ENCODE measurements at places on chromosomes 11 and 22.

- DNase-seq = no peak
Measured at GRCh38 chr11:57605028-57605420, 7.5 kb downstream of the SERPING1 start.

GRCh38 chr11:11173316-11174025, 179.6 kb downstream of the CSNK2A3 start:
- DNase-seq = no peak

DNA sequence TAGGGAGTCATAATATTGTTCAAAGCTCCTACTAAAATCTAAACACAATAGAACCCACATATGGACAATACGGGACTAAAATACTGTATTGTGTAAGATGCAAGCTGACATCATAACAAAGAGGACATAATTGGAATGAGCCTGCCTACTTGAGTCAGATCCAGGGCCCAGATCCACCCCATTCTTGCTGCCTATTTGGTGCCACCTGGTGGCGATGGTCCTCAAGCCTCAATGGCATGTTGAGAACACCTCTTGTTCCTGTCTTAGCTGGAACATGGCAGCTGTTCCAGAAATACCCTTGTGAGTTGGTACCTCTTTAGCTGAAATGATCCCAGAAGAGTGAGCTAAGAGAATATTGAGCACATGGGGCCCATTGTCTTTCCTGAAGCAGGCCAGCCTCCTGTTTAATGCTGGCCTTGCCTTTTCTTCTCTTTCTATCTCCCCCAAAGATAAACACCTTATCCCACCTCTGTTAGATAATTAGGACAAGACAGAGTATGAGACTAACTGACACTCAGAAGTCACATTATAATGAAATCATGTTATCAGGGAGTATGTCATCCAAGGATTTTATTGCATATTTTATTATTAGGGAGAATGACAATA, 680.9 kb upstream of the ANO5 start:
- no peak for DNase-seq

DNA sequence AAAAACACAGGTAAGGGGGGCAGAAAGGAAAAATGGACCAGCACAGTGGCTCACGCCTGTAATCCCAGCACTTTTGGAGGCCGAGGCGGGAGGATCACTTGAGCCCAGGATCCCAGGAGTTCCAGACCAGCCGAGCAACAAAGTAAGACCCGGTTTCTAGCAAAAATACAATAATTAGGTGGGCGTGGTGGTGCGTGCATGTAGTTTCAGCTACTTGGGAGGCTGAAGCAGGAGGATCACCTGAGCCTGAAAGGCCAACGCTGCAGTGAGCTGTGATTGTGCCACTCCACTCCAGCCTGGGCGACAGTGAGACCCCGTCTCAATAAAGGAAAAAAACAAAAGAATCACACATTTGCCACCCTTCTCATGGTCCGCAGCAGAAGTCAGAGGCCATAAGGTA, 519.4 kb downstream of the BRD1 start:
- DNase-seq = no peak

GRCh38 chr11:60765355-60765754, 8.7 kb downstream of the MS4A15 start:
- no peak for DNase-seq

DNA sequence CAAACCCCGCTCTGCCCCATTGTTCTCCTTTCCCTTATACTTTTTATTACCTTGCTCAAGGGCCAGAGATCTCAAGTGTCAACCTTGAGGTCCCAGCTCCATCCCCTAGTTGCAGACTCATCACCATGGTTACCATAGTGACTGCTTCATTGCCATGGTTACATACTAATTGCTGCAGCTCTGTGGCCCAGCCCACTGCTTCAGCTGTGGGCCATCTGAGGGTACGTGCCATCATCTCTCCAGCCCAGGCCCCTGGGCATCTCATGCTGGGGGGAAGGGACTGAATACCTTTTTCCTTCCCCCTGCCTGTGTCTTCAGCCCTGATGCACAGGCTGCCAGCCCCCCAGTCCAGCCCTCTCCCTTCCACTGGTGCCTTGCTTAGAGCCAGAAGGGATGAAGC, 22.2 kb downstream of the TREH start:
- DNase-seq = no peak

GRCh38 chr11:1564535-1565172, 7.4 kb downstream of the DUSP8 start:
- no peak for DNase-seq

GRCh38 chr22:45843986-45844385, 133.0 kb downstream of the WNT7B start:
- no peak for DNase-seq

DNA sequence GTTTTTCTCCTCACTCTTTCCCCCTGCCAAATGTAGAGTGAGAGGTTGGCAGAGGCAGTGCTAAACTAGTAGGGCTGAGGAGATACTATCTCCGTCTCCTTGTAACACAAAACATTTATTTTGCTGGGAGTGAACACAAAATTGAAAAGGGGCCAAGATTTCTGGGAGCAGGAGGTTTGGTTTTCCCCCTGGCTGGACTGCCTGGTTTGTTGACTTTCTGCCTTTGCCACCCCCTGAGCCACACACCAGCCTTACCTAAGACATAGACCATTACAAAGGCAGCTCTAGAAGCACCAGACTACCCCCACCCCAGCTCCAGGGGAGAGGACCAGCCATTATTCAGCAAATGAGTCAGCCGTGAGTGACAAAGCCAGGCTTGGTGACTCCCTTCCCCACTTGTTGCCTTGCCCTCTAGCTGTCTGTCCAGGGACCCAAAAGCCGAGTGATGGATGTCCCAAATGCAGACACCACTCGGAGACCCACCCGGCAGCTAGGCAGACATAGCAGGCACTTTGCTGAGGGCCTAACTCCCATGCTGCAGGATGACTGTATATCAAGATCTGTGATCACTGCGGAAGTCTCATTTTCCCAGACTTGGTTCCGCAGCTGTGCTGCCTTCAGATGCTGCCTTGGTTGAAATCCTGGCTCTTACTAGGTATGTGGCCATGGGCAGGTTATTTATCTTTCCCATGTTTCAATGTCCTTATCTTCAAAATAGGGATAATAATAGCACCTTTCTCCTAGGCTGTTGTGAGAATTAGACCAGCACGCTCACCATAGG, 17.7 kb upstream of the CDON start:
- no peak for DNase-seq

- DNase-seq = no peak
Measured at GRCh38 chr11:102920118-102920684, 35.3 kb downstream of the MMP13 start.

DNA sequence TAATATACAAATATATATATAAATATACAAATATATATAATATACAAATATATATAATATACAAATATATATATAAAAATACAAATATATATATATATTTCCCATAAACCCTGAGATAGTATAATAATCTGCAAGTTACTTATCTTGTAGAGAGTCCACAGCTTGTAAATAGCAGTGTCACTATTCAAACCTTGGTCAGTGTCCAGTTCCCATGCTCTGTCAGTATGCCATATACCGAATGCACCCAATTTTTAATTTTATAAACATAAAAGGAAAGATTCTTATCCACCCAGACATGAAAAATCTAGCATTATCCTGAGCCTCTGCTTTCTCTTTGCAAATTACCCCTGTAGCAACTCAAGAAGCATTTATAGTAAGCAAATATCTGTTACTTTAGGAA, 21.6 kb upstream of the CTSC start:
- no peak for DNase-seq

GRCh38 chr11:100760744-100761143, 73.7 kb downstream of the ARHGAP42 start:
- DNase-seq = no peak

DNA sequence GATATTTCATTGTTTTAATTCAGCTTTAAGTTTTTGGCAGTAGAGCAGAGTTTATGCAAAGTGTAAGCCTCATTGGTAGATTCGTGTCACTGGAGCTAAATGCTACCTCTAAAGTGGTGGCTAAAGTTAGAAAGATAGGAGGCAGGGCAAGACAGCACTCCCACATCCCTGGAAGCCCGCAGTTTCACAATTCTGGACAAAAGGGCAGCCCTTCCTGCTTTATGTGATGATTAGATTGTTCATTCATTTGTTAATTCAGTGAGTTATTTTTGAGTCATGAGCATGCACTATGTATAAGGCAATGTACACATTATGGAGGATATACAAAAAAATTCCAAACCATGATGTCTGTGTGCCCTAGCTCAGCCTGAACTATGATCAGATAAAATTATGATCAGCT, 52.1 kb upstream of the EIF3M start:
- DNase-seq = no peak

DNA sequence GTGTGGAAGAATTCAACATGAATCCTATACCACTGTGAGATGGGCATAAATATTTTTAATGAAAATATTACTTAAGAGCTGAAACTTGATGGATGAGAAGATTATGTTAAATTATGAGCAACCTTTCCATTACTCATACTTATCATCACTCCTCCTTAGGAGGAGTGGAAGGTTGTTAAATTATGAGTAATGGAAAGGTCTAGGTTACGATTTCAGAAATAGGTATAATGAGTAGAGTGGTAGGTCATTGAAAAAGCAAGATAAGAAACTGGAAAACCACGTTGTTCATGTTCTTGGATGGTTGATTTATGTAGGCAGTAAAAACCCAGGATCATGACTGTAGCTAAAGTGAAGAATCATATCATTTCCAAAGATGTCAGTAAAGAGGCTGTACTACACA, 973.2 kb upstream of the RAG2 start:
- no peak for DNase-seq

DNA sequence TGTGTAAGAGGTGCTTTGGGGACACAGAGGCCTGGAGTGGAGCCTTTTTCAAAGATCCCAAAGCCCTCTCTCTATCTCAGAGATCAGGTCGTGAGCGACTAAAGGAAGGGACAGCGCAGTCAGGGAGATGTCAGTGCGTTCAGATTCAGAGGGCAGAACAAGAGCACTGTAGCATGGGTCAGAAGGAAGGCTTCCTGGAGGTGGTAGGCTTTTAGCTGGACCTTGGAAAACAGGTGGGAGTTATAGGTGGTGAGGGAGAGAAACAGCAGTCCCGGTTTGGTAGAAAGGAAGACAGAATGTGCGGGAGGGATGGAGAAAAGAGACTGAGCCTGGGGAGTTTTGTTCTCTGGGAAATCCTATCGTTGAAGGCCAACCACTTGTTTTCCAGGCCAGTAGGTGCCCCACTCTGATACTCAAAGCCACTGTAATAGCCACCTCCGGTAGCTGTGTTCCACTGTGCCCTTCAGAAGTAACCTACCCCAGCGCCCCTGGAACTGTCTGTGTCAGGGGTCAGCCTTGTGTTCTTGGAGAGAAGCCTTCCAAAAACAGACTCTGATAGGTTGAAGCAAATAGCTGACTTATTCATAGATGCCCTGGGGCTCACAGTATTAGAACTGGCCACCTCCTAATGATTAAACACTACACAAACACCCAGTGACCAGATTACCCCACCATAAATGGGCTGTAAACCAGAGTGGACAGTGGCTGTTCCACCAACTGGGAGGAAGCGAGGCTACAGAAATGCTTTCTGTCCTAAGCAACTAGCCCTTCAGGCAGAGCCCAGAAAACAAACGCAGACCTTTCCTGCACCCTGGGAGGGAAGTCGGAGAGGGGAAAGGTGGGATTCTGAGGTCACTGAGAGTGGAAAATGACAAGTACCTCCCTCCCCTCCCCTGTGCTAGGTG, 157.7 kb downstream of the DBX1 start:
- no peak for DNase-seq

- DNase-seq = no peak
Measured at GRCh38 chr22:42270510-42271190, at the start of gene TCF20. Gene TCF20, minus strand, starts transcription at chr22:42270653. Its CDS starts 55,348 bp downstream, at chr22:42215305.

DNA sequence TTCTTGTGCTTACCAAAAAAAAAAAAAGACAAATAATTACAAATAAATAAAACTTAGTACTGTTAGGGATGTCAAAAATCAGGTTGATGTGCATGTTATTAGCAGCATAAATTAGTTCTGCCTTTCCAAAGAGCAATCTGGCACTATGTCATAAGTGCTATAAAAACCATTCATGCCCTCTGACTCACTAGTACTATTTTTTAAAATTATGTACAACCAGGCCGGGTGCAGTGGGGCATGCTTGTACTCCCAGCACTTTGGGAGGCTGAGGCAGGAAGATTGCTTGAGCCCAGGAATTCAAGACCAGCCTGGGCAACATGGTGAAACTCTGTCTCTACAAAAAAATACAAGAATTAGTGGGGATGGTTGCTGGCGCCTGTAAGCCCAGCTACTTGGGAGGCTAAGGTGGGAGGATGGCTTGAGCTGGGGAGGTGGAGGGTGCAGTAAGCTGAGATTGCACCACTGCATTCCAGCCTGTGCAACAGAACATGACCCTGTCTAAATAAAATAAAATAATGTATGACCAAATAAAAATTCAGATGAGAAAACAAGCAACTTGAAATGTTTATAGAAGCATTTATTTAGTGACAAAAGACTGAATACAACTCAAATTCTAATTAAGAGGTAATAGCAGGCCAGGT, 25.3 kb downstream of the UEVLD start:
- no peak for DNase-seq

DNA sequence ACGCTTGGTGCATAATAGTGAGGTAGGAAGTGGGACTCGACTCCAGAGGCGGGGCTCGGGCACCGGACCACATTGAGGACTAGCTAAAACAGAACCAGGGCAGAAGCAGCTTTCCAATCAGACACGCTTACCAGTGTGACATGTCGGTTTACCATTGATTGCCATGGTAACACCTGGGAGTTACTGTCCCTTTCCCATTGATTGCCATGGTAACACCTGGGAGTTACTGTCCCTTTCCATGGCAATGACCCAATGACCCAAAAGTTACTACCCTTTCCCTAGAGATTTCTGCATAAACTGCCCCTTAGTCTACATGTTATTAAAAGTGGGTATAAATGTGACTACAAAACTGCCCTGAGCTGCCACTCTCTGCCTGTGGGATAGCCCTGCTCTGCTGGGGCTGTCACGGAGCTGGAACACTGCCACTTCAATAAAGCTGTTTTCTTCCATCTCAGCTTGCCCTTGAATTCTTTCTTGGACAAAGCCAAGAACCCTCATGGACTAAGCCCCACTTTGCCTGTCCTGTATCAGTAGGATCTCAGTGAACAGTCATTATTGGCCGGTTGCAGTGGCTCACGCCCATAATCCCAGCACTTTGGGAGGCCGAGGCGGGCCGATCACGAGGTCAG, 77.4 kb upstream of the CRYBB3 start:
- DNase-seq = no peak

GRCh38 chr11:102640946-102641345, 15.8 kb upstream of the MMP20 start:
- no peak for DNase-seq

DNA sequence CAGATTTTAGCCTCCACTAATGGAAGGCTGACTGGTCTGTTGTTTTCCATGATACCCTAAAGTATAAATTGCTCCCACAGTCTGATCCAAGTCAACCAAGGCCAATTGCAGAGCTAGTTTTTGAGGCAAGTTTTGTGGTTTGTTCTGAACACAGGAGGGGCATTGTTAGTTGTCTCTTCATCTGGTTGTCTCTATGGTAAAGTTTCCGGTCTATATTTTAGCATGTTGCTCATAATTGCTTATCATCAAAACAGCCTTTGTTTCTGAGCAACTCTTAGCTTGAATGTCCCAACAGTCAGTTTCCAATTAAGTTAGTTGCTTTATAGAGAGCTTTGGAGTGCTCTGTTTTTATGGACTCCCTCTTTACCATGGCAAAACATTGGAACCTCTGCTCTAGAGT, 217.6 kb upstream of the CARD18 start:
- DNase-seq = no peak

GRCh38 chr11:130441719-130442118, 6.7 kb upstream of the ADAMTS15 start:
- no peak for DNase-seq

GRCh38 chr11:69317401-69318092, 23.6 kb downstream of the MYEOV start:
- no peak for DNase-seq
